ENCODE measurements at places on chromosomes 6 and 20. TPM values are rescaled to one million over a fixed set of nuclear protein-coding genes. Genes with fewer than 3 reads are reported as not detected.

PSORS1C2 gene
- not detected for total RNA-seq

SLPI gene
- total RNA-seq: not detected

FAM229B gene
- total RNA-seq: 22.4 TPM

TOMM34 gene
- 21.6 TPM for total RNA-seq

MMUT gene
- total RNA-seq: 14.9 TPM

CALHM5 gene
- total RNA-seq: 5.0 TPM

TENT5A gene
- 31.5 TPM for total RNA-seq

HAO1 gene
- total RNA-seq: not detected

MUC21 gene
- total RNA-seq: not detected

TRAPPC3L gene
- total RNA-seq: not detected

TBXT gene
- not detected for total RNA-seq

NANP gene
- total RNA-seq: 4.1 TPM

PTK7 gene
- total RNA-seq: 110 TPM

ACTL10 gene
- total RNA-seq: 2.1 TPM

POU5F1 gene
- not detected for total RNA-seq
